ENCODE measurements at places on chromosomes 5 and 9. TPM values are rescaled to one million over a fixed set of nuclear protein-coding genes. Genes with fewer than 3 reads are reported as not detected.

Gene RFESD
- 0.17 TPM for total RNA-seq

Gene AIF1L
- total RNA-seq, result 2.5 TPM

Gene BAAT
- total RNA-seq, result not detected

Gene NEUROG1
- total RNA-seq, result not detected

Gene RALGPS1
- 3.7 TPM for total RNA-seq

All from pericardium fibroblast (primary cell).